ENCODE measurements at places on chromosomes 3 and 15.
A peak's percentile ranks its signal among the peaks of the same experiment; 100 is the strongest.

- DNase-seq, result no peak
Measured at GRCh38 chr3:33419948-33420347, 20.3 kb downstream of the UBP1 start.

DNA sequence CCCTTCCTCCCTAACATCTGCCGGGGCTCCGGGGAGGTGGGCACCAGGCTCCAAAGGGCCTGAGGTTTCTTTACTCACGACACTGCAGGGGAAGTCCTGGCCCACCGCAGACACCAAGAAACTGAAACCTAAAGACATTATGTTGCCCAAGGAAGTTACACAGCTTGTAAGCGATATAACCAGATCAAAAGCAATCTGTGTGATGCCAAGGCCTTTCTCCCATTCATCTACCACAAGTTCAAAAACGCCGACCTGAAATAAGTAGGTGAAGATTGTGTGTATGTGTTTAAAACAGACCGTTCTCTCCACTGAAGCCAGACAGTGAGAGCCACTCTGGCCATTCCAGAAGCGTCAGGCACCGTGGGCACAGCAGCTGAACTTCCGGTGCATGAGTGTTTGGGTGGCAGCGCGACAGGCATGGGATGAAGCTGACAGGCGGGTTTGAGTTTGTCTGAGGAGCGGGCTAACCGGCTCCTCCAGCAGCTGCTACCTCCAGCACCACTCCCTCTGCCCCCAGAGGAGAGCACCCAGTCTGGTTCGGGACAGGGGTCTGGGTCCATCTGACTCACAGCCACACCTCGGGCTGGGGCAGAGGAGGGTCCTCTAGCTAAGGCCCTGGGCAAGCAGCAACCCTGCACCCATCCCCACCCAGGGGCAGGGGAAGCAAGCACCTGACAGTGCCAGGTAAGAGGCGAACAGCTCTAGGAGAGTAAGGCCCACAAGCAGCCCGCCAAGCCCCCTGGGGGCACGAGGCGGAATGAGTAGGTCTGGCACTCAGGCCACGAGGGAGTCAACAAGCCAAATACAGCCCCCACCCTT is 1.3 kb downstream of the TNK2 start:
- DNase-seq, result peak; percentile 73

- no peak for DNase-seq
Measured at GRCh38 chr15:49852756-49853155, 231.9 kb downstream of the DTWD1 start.

- no peak for DNase-seq
Measured at GRCh38 chr3:118808723-118809122, 225.9 kb downstream of the IGSF11 start.

DNA sequence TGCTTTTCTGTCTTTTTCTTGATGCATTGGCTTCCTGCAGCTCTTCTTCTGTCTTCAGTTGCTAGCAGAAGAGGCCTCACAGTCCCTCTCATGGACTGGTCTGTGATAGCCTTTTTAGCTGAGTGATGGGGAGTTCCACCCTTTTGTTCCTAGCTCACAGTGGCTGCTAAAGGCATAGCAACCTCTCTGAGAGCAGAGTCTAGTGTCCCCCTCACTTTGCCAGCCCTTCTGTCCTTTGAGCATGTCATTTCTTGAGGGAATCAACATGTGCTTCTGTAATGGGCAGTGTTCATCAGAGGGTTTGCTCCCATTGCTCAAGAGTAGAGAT is 44.4 kb downstream of the GAP43 start:
- no peak for DNase-seq

DNA sequence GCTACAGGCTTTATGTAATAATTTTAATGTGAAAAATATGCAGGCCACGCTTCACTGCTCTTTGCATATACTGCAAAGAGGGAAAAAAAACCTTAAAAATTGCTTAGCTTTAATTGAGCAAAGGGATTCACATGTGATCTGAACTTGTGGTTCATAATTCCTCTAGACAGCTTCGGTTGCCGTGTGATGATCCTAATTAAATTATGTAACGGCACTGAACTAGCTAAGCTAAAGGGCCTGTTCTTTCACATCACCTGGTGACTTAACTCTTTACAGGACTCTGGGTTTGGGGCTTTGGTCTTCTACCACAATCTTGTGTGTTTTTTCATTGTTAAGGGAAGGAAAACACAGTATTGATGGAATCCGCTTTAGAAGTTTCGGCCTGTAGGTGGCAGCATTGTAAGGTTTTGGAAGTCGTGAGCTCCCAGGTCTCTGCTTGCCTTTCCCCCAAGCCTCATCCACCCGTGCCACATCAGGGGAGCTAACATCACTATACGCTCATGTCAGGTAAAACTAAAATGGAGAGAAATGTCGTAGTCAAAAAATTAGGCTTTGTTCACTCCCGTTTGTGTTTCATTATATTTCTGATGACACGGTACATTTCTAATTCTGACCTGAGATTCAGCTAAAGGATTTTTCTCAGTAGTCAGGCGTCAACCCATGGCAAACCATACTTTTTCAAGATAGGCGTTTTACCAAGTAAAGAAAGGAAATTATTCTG is 205.6 kb upstream of the DPH6 start:
- peak; percentile 60 for DNase-seq

- DNase-seq, result no peak
Measured at GRCh38 chr15:70339571-70340493, 242.1 kb upstream of the TLE3 start.

DNA sequence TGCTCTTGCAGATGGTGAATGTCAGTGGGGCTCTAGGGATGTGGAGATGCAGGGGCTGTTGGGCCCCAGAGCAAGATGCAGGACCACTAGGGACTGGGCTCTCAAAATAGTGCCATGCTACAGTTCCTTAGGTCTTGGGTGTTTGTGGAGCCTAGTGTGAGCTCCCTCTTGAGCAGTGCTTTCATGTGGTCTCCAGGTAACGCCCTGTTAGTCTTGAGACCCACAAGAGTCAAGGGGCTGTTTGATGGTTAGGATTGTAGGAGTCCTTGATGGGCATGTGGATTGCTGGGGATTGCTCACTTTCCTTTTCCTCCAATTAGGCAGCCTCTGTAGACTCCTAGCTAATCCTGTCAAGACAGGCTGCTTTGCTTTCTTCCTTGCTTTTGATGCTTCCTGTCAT is 56.0 kb downstream of the CCDC66 start:
- DNase-seq, result no peak

DNA sequence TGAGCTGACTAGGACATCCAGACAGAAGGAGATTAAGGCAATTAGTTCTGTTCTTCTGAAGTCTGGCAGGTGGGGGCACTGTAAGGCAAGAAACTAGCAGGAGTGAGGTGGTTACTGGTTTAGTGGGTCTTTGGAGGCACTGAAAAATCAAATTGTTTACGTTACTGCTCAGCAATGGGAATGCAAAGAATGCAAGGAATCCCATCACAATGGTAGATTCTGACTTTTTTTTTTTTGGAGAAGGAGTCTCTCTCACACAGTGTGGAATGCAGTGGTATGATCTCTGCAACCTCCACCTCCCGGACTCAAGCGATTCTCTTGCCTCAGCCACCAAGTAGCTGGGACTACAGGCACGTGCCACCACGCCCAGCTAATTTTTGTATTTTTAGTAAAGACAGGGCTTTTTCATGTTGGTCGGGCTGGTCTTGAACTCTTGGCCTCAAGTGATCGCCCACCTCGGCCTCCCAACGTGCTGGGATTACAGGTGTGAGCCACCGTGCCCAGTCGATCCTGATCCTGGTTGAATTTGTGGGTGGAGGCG is 16.4 kb downstream of the FAM107A start:
- DNase-seq, result no peak

- no peak for DNase-seq
Measured at GRCh38 chr3:195805181-195805580, 6.5 kb downstream of the MUC4 start.

DNA sequence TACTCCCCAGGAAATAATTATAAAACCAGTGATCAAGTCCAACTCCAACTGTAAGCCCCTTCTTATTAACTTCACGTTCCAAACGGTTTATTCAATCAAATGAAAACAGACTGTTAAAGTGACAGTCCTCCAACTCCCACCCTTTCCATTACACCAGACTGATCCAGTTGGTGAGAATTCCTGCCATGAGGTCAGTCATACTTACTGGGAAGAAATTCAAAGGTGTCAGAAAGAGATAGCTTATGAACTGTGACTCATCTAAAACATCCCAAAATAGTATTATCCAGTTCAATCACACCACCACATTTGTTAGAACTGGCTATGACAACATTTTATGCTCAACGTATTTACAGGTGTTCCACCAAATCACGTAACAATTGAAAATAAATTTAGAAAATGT is 19.5 kb downstream of the SMARCC1 start:
- DNase-seq, result no peak

DNA sequence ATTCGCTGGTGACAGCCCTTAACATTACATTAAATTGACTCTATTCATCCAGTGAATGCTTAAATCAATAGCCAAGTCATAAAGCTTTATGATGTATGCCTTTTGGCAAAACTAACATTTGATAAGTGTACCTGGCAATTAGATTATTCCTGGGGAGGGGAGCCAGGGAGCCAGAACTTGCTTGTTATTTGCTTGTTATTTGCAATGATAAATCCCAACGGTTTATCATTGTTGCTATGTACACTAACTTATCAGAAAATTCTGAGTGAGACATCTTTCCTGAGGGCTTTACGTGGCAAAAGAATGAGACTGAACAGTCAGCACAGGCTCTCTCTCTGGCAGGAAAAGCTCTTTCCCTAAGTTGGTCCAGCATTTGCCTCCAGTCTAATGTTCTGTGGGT is 35.8 kb upstream of the FBN1 start:
- DNase-seq, result no peak

GRCh38 chr3:73765878-73766545 is 141.3 kb upstream of the PDZRN3 start:
- no peak for DNase-seq

- no peak for DNase-seq
Measured at GRCh38 chr3:169245631-169246030, 417.9 kb downstream of the MECOM start.

DNA sequence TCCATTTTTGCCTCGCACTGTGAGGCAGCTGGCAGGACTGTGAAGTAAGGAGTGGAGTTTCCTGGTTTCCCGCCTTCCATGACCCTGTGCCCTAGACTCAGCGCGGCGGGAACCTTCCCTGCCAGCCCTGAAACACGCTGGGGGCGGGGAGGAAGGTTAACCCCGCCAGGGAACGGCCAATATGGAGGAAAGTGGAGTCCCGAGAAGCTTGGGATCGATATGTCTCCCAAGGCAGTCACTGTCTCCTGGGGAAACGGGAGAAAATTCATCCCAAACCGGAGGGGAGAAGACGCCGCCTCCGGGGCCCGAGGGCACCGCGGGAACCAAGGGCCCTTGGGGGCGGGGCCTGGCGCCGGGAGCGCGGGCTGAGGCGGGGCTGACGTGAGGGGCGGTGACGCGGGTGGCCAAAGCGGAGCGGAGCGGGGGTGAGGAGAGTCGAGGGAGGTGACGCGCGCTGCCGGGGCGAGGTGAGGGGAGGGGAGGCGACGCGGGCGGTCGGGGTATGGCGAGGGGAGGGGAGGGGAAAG is at the start of gene HMCES:
TSS of gene HMCES (plus strand) at position 432 of the 527 bp plus-strand sequence. CDS start 863 bp downstream, outside the sequence.
- DNase-seq, result peak; percentile 94

DNA sequence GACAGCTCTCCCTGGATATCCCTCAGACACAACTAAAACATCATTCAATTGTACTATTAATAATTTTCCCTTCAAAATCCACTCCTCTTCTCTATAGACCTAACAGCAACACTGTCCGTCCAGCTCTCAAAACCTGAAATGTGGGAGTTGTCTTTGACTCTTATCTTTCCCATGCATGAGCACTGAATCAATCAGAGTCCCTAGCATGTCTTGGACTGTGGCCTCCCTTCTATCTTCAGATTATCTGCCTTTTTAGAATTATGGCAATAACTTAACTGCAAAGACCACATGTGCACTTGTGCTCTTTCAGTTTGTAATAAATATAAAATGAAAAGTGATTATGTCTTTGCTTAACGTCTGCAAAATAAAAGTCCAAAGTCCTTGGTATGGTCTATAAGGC is 107.0 kb downstream of the UBE3A start:
- DNase-seq, result no peak

DNA sequence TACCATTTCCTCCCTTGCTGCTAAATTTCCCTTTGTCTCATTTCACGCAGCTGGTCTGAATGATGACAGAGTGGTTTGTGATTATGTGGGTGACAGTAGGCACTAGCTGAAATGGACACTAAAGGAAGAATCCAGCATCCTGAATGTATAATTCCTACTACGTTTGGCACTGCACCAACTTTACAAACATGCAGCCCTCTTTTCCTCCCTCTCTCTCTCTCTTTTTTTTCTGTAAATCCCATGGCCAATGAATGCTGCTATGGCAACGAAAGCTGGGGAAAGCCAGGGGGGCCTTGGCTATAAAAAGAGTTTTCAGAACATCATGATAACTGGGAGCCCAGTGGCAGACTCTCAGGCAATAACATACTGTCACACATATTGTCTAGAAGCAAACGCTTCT is 367.2 kb upstream of the AGTR1 start:
- no peak for DNase-seq

GRCh38 chr15:84099181-84099580 is 136.4 kb upstream of the GOLGA6L4 start:
- DNase-seq, result no peak

GRCh38 chr3:141372656-141373055 is 4.4 kb downstream of the ZBTB38 start:
- no peak for DNase-seq

DNA sequence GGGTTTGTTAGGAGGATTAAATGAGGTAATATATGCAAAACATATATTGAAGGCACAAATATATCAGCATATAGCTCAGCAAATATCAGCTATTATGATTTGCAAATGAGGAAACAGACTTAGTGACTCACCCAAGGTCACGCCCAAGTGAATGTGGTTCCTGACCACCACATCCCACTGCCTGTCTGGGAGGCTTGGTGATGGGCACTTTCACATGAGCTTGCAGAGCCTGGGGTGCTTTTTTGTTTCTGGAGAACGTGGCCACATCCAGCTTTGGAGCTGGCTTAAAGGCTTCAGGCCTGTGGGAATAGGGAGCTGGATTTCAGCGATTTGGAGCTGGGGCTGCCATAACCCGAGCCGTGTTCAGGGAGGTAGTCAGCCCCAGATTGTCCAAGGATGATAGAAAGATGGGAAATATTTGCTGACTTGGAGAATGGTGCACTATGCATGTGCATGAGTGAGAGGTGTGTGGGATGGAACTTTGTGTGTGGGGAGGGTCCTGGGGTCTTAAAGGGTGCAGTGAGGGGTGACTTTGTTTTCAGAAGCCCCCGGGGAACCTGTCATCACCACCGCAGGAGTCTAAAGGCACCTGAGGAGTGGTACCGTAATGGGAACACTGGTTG is 12.0 kb upstream of the FGD5 start:
- no peak for DNase-seq

- DNase-seq, result no peak
Measured at GRCh38 chr3:195849322-195850074, 37.8 kb upstream of the MUC4 start.

GRCh38 chr3:196232154-196232881 is 16.0 kb downstream of the SLC51A start:
- no peak for DNase-seq

- DNase-seq, result no peak
Measured at GRCh38 chr15:41583795-41584194, 24.8 kb downstream of the TYRO3 start.
